ENCODE measurements at places on chromosomes 2 and 18. TPM values are rescaled to one million over a fixed set of nuclear protein-coding genes. Genes with fewer than 3 reads are reported as not detected.

DNA sequence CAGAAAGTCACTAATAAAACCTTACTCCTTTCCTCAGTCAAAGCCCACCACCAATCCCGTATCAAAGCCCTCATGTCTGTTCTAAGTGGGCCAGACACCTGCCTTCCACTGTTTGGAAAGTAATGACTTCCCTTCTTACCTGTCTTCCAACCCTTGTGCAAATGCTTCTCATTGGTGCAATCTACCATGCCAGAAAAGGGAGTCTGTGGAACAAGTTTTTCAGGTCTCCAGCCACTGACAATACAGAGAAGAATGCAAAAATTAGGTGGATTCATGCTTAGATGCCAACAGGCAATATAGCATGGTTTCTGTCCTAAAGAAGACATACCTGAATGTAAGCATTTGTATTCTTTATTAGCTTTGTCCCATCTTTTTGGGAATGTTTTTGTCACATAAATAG, 1140.6 kb upstream of the LRRTM1 start:
- H3K27me3 ChIP-seq: no peaks in the 10 kb centered on the region
- no peaks in the 10 kb centered on the region for H3K4me1 ChIP-seq
- no peak overlapping the region for H3K27ac ChIP-seq
- H3K4me3 ChIP-seq: no peak overlapping the region

GRCh38 chr2:54757500-54757899, 34.0 kb downstream of the EML6 start:
- H3K27me3 ChIP-seq: no peaks in the 10 kb centered on the region
- no peak overlapping the region for H3K27ac ChIP-seq
- H3K4me3 ChIP-seq: no peak overlapping the region
- H3K36me3 ChIP-seq: no peaks in the 10 kb centered on the region
- no peak for DNase-seq
- no peaks in the 10 kb centered on the region for H3K4me1 ChIP-seq

- H3K27ac ChIP-seq: no peak overlapping the region
- H3K36me3 ChIP-seq: no peaks in the 10 kb centered on the region
- no peak for DNase-seq
- H3K27me3 ChIP-seq: peaks cover 7% of the 10 kb centered on the region
Measured at GRCh38 chr2:26559556-26559955, 81.6 kb downstream of the CIB4 start.

The POTEC gene
- total RNA-seq: not detected

DNA sequence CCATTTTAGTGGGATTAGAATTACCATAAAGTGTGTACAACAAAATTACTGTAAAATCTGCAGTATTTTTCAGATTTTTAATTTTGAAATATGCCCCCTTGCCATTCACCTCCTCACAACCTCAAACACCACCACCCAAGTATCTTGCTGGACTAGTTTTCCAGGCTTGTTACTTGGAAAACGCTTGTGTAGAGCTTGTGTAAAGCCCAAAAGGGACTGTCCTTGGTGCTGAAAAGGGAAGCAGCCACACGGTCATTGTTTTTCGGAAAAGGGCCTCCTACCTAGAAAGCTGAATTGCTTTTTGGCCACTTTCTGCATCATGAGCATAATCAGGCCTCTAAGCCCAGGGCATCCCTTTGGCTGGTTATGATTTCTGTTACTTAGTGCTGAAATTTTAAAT, 563.4 kb downstream of the LRRTM4 start:
- no peaks in the 10 kb centered on the region for H3K36me3 ChIP-seq
- no peak for DNase-seq
- H3K27me3 ChIP-seq: no peaks in the 10 kb centered on the region
- H3K4me1 ChIP-seq: no peaks in the 10 kb centered on the region
- no peak overlapping the region for H3K27ac ChIP-seq

DNA sequence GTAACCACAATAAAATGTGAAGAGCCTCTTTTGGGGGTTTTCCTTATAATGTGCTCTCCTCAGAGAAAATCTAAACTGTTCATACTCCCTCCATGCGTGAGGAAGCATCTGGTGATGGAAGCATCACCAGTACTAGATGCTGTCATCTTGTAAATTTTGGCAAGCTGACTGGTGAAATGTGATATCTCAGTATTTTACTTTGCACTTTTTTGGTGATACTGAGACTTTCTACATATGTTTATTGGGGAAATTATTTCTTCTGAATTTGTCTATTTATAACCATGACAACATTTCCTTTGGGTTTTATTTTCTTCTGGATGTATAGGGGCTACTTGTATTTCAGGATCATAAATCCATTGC, 95.9 kb upstream of the DLGAP1 start:
- no peaks in the 10 kb centered on the region for H3K4me1 ChIP-seq
- H3K27me3 ChIP-seq: no peaks in the 10 kb centered on the region
- no peak overlapping the region for H3K4me3 ChIP-seq
- DNase-seq: no peak
- H3K27ac ChIP-seq: no peak overlapping the region

DNA sequence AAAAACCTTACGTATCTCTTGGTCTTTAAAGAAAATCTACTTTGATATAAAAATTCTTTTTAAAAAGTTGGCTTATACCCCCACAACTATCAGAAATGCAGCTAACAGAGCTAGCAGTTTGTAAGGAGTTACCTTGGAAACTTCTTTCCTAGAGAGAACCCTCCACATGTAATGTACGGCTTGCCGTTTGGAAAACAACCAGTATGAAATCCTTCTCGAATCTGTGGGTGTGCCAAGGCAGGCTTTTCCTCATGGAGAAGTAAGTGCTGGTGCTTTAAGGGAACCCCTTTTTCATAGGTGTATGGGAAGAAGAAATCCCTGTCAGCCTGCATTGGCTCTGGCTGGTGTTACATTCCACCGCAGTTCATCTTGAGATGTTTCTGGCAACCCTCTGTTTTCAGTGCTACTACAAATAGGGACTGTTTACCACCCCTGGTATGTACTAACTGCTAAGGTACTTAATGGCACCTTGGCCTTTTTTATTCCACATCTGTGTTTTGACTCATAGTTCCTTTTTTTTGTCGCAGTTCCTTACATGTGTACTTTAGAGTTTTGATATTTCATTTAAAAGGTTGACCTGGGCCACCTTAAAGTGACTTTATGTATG, 248.4 kb downstream of the FHOD3 start:
- no peaks in the 10 kb centered on the region for H3K4me1 ChIP-seq
- no peak for DNase-seq
- H3K4me3 ChIP-seq: no peak overlapping the region
- H3K27me3 ChIP-seq: no peaks in the 10 kb centered on the region

The LYPD6 gene
- total RNA-seq: 5.1 TPM

The ZNF804A gene
- total RNA-seq: 0.80 TPM

The CGREF1 gene
- total RNA-seq: 4.9 TPM

DNA sequence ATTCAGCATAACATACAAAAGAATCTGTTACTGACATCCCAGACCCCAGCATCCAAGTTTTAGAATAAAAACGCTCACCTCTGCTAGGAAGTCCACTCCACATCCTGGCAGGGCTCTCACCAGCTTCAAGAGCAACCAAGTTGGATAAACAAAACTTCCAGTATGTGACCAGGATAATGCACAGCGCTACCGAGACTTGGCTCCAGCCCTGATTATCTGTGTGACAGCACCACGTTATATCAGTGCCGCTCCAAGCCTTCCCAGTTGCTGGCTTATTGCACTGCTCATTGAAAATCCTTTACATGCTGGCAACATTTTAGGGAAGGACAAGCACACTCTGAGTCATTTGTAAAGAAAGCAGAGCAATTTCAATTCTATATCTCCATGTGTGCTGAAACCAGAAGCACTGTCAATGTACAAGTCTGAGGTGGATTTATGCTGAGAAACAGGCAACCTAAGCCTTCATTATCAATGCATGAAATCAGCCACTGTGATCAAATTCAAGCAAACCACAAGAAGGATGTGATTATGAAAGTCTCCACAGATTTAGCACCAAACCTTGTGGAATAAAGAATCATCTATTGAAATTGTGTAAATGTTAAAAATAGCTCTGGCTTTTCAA, 115.7 kb downstream of the ZNF385B start:
- DNase-seq: no peak
- H3K4me1 ChIP-seq: no peaks in the 10 kb centered on the region
- no peak overlapping the region for H3K27ac ChIP-seq
- H3K36me3 ChIP-seq: no peaks in the 10 kb centered on the region
- no peak overlapping the region for H3K4me3 ChIP-seq
- no peaks in the 10 kb centered on the region for H3K27me3 ChIP-seq

- H3K27me3 ChIP-seq: no peaks in the 10 kb centered on the region
- no peaks in the 10 kb centered on the region for H3K36me3 ChIP-seq
- no peak overlapping the region for H3K4me3 ChIP-seq
Measured at GRCh38 chr2:43345391-43345813, 119.0 kb upstream of the ZFP36L2 start.

DNA sequence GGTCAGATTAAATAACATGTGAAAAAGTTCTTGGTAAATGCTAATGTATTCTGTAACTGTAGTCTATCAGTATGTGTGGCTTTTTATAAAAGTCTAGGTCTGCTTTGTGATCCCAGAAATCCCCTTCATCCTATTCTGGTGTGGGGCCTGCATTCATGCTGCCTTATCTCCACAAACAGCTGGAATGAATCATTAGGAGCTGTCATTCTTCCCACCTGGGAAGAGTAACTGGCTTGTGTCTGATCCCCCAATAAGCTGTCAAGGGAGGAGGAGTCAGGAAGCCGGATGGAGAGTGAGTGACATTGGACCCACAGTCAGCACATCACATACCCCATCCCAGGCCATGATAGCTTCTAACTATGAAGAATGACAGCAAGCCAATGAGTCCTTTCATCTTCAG, 81.1 kb upstream of the EPHA4 start:
- no peaks in the 10 kb centered on the region for H3K36me3 ChIP-seq
- H3K27ac ChIP-seq: no peak overlapping the region
- no peak overlapping the region for H3K4me3 ChIP-seq
- H3K4me1 ChIP-seq: no peaks in the 10 kb centered on the region
- DNase-seq: no peak

The IKZF2 gene
- 27.8 TPM for total RNA-seq

DNA sequence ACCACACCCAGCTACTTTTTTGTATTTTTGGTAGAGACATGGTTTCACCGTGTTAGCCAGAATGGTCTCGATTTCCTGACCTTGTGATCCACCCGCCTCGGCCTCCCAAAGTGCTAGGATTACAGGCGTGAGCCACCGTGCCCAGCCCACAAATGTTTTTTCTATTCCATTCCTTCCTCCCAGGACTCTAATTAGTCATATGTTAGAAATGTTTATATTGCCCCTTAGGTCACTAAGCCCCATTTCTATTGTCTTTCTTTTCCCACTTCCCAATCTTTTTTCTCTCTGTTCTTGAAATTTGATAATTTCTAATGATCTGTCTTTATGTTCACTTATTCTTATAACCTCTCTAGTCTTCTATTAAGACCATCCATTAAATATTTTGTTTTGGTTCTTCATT, 31.3 kb upstream of the CDCA7 start:
- H3K4me3 ChIP-seq: no peak overlapping the region
- H3K36me3 ChIP-seq: no peaks in the 10 kb centered on the region
- DNase-seq: no peak
- H3K27ac ChIP-seq: no peak overlapping the region
- H3K4me1 ChIP-seq: no peaks in the 10 kb centered on the region

- no peak overlapping the region for H3K27ac ChIP-seq
- H3K4me1 ChIP-seq: no peaks in the 10 kb centered on the region
- DNase-seq: no peak
- no peak overlapping the region for H3K4me3 ChIP-seq
Measured at GRCh38 chr18:69648486-69648885, 247.8 kb downstream of the DOK6 start.

The TUBA4A gene
- 51.2 TPM for total RNA-seq

- H3K27me3 ChIP-seq: no peaks in the 10 kb centered on the region
- no peaks in the 10 kb centered on the region for H3K36me3 ChIP-seq
- no peak overlapping the region for H3K4me3 ChIP-seq
- no peak overlapping the region for H3K27ac ChIP-seq
- no peak for DNase-seq
- no peaks in the 10 kb centered on the region for H3K4me1 ChIP-seq
Measured at GRCh38 chr2:161571051-161571429, 53.2 kb upstream of the SLC4A10 start.

DNA sequence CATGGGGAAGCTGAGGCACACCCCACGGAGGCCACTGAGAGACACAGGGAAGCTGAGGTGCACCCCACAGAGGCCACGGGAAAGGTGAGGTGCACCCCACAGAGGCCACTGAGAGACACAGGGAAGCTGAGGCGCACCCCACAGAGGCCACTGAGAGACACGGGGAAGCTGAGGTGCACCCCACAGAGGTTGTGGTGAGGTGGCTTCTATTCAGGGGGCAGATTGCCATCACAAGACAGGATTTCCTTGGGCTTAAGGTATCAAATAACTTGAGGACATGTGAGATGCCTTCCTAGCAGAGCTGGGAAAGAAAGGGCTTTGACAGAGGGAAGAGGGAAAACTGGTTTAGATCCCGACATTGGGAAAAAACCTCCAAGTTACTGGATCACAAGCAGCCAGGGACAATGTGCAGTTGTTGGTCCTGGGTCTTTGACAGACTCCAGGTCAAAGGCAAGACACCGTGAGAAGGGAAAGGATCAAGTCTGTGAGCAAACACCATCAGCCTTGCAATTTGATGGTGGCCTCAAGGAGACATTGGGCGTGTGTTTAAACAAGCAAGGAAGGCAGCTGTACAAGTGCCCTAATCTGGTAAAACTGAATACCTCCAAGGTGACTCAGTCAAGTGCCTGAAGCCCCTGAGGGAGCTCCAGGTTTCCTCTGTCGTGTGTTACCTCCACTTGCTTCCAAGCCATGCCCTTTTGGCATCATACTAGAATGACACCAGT, 133.2 kb upstream of the EPAS1 start:
- no peaks in the 10 kb centered on the region for H3K4me1 ChIP-seq
- no peak for DNase-seq
- H3K36me3 ChIP-seq: no peaks in the 10 kb centered on the region
- H3K27ac ChIP-seq: no peak overlapping the region
- H3K27me3 ChIP-seq: no peaks in the 10 kb centered on the region
- H3K4me3 ChIP-seq: no peak overlapping the region

The TUBA4B gene
- not detected for total RNA-seq

- H3K27me3 ChIP-seq: no peaks in the 10 kb centered on the region
- no peak for DNase-seq
- no peaks in the 10 kb centered on the region for H3K4me1 ChIP-seq
- H3K4me3 ChIP-seq: no peak overlapping the region
- no peaks in the 10 kb centered on the region for H3K36me3 ChIP-seq
- no peak overlapping the region for H3K27ac ChIP-seq
Measured at GRCh38 chr2:135238651-135239050, 186.6 kb downstream of the RAB3GAP1 start.

DNA sequence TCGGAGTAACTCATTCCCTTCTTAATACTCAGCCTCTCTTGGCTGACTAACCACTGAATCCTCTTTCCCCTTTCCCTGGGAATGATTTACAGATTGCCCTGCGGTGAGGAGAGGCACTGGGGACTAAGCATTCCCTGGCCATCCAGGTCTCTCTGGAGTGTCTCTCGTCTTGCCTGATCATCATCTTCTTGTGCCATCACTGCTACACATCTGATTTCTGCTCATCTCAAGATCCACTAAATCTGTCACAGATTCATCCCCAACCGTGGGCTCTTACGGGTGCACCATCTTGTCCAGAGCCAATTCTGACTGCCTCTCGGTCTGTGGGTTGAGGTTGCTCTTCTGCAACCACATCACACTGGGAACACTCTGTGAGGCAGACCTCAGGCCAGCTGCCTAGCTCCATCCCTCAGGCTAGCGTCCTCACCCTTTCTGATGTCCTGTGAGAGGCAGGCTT, 12.0 kb downstream of the SFTPB start:
- no peak overlapping the region for H3K27ac ChIP-seq
- DNase-seq: no peak
- H3K4me3 ChIP-seq: no peak overlapping the region
- H3K4me1 ChIP-seq: no peaks in the 10 kb centered on the region
- no peaks in the 10 kb centered on the region for H3K27me3 ChIP-seq

The DTYMK gene
- 26.0 TPM for total RNA-seq
